ENCODE measurements at places on chromosomes 6 and 20. TPM values are rescaled to one million over a fixed set of nuclear protein-coding genes. Genes with fewer than 3 reads are reported as not detected.

DNA sequence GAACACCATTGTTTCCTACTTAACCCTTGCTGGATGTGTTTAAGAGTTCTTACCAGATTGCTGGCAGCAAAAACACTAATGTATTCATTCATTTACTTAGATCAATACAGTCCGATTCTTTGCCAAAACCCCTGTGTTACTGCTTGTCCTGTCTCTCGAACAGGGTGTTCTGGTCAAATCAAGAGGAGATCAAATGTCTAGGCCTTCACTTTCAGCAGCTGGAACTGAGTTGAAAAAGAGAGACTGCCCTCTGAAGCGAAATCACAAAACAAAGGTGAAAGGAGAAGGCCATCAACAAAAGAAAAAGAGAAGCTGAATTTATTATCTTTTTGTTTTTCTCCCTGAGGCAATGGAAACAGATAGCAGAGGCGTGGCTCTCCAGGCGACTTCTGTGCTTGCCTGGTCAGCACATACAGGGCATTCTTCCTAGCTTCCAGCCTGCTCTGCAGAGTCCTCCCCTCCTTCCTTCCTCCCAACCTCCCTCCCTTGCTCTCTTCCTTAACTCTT, 44.1 kb upstream of the GCM1 start:
- no peaks in the 10 kb centered on the region for H3K36me3 ChIP-seq
- H3K4me3 ChIP-seq, result no peak overlapping the region
- no peaks in the 10 kb centered on the region for H3K4me1 ChIP-seq
- no peak for DNase-seq
- no peak overlapping the region for H3K27ac ChIP-seq
- H3K27me3 ChIP-seq, result no peaks in the 10 kb centered on the region

GRCh38 chr20:14634665-14635064, 297.3 kb upstream of the FLRT3 start:
- no peaks in the 10 kb centered on the region for H3K4me1 ChIP-seq
- H3K36me3 ChIP-seq, result no peaks in the 10 kb centered on the region
- H3K4me3 ChIP-seq, result no peak overlapping the region
- no peak overlapping the region for H3K27ac ChIP-seq
- no peak for DNase-seq

GRCh38 chr6:170444056-170444591, 109.0 kb downstream of the PSMB1 start:
- no peak overlapping the region for H3K27ac ChIP-seq
- H3K4me1 ChIP-seq, result peaks cover 10% of the 10 kb centered on the region
- no peak for DNase-seq
- H3K27me3 ChIP-seq, result no peaks in the 10 kb centered on the region

METTL24 gene
- 1.1 TPM for total RNA-seq

- peaks cover 8% of the 10 kb centered on the region for H3K4me1 ChIP-seq
- no peak for DNase-seq
- H3K27me3 ChIP-seq, result no peaks in the 10 kb centered on the region
- no peak overlapping the region for H3K4me3 ChIP-seq
- H3K27ac ChIP-seq, result no peak overlapping the region
- no peaks in the 10 kb centered on the region for H3K36me3 ChIP-seq
Observed at GRCh38 chr6:5335020-5335419, 73.7 kb downstream of the FARS2 start.

GRCh38 chr20:9402141-9402540, 112.2 kb upstream of the LAMP5 start:
- H3K27me3 ChIP-seq, result no peaks in the 10 kb centered on the region
- DNase-seq, result no peak
- peaks cover 81% of the 10 kb centered on the region for H3K36me3 ChIP-seq
- H3K4me3 ChIP-seq, result no peak overlapping the region
- peaks cover 12% of the 10 kb centered on the region for H3K4me1 ChIP-seq

GPR63 gene
- total RNA-seq, result 1.8 TPM

- H3K27ac ChIP-seq, result no peak overlapping the region
- no peak overlapping the region for H3K4me3 ChIP-seq
- H3K4me1 ChIP-seq, result no peaks in the 10 kb centered on the region
- H3K36me3 ChIP-seq, result no peaks in the 10 kb centered on the region
- DNase-seq, result no peak
Observed at GRCh38 chr20:24040896-24041459, 52.4 kb upstream of the GGTLC1 start.

DNA sequence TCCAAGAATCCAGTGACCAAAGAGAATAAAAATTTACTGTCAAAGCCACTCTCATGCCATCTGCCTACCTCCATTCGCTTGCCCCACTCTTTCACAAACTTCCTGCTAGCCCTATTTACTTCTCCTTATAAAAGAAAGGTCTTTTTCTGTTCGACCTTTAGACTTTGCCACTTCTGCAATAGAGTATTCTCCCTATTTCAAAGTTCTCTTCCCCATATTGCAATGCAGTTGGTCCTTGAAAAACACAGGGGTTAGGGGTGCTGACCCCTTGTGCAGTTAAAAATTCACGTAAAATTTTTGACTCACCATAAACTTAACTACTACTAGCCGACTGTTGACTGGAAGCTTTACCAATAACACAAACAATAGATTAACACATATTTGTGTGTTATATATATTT, 15.0 kb downstream of the CCN2 start:
- DNase-seq, result no peak
- no peak overlapping the region for H3K27ac ChIP-seq
- no peaks in the 10 kb centered on the region for H3K36me3 ChIP-seq
- peaks cover 9% of the 10 kb centered on the region for H3K4me1 ChIP-seq

SPATA25 gene
- total RNA-seq, result 2.9 TPM

DNA sequence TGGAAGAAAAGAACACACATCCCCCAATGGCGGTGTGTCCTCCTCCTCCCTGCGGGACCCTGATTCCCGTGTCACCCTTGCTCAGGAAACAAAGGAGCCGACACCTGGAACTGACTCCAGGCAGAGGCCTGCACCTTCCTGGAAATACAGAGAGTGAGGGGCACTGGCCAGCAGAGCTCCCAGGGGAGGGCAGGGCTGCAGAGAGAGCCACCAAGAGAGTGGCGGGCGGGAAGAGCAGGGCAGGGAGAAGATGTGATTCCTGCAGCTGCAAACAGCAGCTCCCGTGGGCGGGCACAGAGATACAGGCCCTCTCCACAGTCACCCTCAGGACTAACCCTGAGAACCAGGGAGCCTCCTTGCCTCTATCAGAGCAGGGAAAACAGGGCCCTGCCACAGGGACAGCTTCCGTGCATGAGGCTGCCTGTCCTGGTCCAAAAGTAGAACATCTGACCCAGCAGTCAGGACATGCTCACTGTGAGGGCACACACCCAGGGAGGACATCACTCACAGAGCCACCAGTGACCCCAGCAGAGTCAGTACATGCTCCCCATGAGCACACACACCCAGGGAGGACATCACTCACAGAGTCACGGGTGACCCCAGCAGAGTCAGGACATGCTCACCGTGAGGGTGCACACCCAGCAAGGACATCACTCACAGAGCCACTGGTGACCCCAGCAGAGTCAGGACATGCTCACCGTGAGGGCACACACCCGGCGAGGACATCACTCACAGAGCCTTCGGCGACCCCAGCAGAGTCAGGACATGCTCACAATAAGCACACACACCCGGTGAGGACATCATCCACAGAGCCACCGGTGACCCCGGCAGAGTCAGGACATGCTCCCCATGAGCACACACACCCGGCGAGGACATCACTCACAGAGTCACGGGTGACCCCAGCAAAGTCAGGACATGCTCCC, 193.1 kb downstream of the DLL1 start:
- peaks cover 8% of the 10 kb centered on the region for H3K27me3 ChIP-seq
- H3K4me1 ChIP-seq, result peaks cover 23% of the 10 kb centered on the region
- no peaks in the 10 kb centered on the region for H3K36me3 ChIP-seq
- no peak for DNase-seq
- H3K4me3 ChIP-seq, result no peak overlapping the region

GRCh38 chr6:13413900-13414555, 73.4 kb downstream of the GFOD1 start:
- H3K4me3 ChIP-seq, result no peak overlapping the region
- no peaks in the 10 kb centered on the region for H3K36me3 ChIP-seq
- DNase-seq, result peak; percentile 49
- no peaks in the 10 kb centered on the region for H3K27me3 ChIP-seq
- peak overlapping the region; percentile 82 for H3K27ac ChIP-seq

- no peak for DNase-seq
- H3K4me1 ChIP-seq, result no peaks in the 10 kb centered on the region
- H3K36me3 ChIP-seq, result no peaks in the 10 kb centered on the region
- no peaks in the 10 kb centered on the region for H3K27me3 ChIP-seq
Observed at GRCh38 chr20:34663213-34663943, 13.5 kb downstream of the PIGU start.

DNA sequence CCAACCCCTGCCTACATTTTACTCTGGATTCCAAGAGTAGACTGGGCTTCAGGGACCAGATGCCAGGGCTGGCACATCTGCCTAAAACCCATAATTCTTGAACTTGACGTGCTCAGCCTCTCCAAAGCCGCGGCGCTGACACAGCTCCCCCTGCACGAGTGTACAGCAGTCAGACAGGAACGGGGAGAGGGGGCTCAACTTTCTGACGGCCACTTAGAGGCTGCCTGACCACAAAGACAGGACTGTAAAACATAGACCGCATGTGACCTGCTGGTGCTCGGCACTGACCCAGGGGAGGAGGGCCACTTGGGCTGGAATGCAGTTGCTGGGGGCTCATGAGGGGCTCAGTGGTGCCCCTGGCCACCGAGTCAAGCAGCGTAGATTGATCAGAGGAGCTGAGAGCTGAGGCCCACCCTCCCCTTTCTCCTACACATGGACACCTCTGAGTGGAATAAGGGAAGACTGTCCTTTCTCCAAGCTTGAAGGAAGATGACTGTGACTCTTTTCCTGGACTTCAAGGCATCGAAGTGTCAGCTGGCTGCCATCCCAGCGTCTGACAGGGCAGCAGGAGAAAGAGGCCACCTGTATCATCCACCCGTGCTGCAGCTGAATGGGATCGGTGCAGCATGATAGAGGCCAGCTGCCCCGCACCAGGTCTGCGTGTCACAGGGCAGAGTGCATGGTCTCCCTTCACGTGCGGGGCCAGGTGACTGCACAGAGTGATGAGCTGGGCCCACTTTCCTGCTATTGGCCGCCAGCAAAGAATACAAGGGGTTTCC, 171.3 kb upstream of the AGPAT4 start:
- no peak overlapping the region for H3K27ac ChIP-seq
- no peak overlapping the region for H3K4me3 ChIP-seq
- peaks cover 11% of the 10 kb centered on the region for H3K4me1 ChIP-seq
- H3K27me3 ChIP-seq, result no peaks in the 10 kb centered on the region
- no peak for DNase-seq

Measured in heart right ventricle (tissue), 16 donors.